ENCODE measurements at places on chromosomes 1 and 21.

GRCh38 chr1:110070671-110071242 lies at the start of gene ALX3:
Gene ALX3, minus strand, starts transcription at chr1:110070672. Its CDS starts 60 bp downstream, at chr1:110070612.
- DNase-seq: no peak

DNA sequence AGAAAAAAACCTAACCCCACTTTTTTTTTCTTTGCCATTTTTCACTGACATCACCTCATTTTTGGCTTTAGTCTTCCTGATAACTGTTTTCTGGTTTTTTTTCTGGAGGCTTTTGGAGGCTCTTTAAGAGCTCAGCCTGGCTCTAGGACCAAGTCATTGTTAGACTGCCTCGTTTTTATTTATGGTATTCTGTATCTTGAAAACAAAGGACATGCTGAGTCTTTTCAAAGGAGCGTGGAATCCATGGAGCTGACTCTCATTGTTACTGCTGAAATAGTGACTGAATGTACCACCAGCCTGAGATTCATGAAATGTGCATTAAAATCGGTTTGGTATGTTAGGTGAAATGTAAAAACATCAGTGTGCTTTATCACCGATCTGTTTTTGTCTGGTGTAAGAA lies 28.0 kb downstream of the RASAL2 start:
- DNase-seq: no peak

- DNase-seq: peak; percentile 97
Measured at GRCh38 chr1:158177700-158178450, 2.8 kb upstream of the CD1D start.

DNA sequence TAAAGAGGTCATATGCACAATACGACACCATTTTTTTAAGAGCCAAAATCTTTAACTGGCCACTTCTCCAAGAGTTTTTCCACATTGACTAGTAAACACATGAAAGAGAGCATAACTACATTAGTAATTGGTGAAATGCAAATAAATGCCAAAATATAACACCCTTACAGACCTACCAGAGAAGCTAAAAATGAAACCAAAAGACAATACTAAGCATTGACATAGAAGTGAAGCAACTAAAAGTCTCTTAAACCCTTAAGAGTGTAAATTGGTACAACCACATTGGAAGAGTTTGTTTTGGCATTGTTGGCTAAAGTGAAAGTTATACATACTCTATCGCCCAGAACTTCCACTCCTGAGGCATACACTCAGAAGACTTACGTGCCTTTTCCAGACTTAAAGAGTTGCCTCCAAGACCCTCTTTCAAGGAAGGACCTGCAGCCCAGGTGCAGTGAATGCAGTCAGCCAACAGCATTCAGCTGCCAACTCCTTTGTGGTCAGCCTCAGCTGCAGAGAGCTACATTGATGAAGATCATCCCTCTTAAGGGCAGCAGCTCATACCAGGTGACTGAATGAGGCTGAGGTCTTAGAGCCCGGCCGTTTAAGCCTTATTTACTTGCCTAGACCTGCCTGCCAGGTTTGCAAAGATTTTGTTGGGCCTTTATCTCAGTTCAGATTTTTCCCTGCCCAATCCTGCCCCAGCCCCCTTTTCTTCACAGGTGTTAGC lies 839.1 kb upstream of the ADGRL2 start:
- DNase-seq: no peak

- no peak for DNase-seq
Measured at GRCh38 chr1:24717887-24718650, 27.2 kb upstream of the CLIC4 start.

- DNase-seq: no peak
Measured at GRCh38 chr1:185570962-185571361, 163.2 kb upstream of the HMCN1 start.

Data from left ventricle myocardium superior (tissue), 1 donor.